Kasumi-1 (cell line): ENCODE measurements at places on chromosomes 16 and 17.

GRCh38 chr17:32604966-32605365 is 118.2 kb downstream of the CDK5R1 start:
- no peak for DNase-seq

- DNase-seq = no peak
These were observed at the start of gene KCNG4 for GRCh38 chr16:84239909-84240308. Gene KCNG4 (minus strand): TSS chr16:84240012. CDS start chr16:84237485, 2,527 bp downstream.

GRCh38 chr16:27853651-27854050 is 209.9 kb downstream of the GSG1L start:
- no peak for DNase-seq

DNA sequence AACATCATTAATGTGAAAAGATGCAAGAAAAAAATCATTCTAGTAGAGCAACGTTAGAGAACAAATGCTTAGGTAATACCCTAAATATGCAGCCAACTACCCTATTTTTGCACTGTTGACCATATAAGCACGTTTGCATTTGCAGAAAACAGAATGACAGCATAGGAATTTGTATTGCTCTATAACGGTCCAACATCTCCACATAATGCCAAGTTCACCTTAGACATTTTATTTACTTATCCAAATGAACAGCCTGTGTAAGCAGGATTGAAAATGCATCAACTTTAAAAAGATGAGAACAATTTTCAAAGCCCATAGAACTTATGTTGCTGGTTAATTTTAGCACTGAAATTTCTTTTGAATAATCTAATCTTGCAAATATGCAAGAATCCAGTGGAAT is 19.1 kb upstream of the RSL1D1 start:
- no peak for DNase-seq

GRCh38 chr17:75498039-75498725 is 17.2 kb downstream of the CASKIN2 start:
- DNase-seq = peak; percentile 100

- no peak for DNase-seq
These were observed 149.8 kb downstream of the RBFOX3 start for GRCh38 chr17:79461041-79461440.
